ENCODE measurements at places on chromosomes 2 and 18.

DNA sequence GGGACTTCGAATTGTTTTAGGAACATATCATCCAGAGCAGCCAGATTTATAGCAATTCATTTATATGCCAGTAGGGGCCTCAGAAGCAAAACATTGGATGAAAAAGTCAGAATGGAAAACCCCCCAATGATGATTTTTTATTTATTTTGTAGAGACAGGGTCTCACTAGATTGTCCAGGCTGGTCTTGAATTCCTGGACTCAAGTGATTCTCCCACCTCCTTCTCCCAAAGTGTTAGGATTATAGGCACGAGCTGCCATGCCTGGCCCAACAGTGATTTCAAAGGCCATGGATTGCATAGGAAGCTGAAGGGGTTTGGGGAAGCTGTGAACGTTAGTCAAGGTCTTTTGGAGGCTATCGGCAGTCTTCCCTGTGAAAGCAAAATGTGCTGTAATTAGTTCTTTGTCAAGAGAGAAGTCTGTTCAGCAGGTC lies 21.9 kb upstream of the MCFD2 start:
- DNase-seq, result peak; percentile 23

DNA sequence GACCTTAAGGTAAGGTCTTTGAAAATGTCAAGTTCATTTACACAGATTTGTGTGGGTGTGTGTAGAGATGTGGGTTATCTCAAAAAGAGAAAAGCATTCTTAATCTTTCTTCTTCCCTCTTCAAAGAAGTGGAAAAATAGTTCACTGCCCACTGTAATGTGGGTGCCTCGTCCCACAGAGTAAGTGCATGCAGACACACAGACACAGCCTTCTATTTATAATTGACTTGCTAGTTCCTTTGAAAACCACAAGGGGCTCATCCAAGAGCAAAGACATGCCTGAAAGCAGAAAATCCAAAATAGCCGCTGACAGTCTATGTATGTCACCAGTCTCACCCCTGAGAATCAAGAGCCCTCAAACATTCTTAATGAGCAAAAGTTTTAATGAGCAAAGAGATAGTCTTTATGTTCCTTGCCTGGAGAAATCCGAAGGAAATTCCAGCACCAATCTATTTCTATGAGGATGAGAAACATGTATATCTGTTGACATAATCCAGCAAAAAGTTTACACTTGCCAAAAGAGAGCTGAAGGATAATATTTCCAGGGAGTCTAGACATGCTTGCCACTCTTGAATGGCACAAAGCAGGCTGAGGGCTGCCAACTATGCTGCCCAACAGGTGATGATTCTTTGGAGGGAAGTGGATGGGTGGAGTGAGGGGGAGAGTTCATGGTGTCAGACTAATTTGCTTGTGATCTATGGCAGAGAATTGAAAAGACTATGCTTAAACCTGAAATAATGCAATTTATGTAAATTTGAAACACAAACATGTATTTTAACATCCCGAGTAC lies 93.9 kb downstream of the ACVR1 start:
- DNase-seq, result peak; percentile 31

GRCh38 chr2:88067189-88067588 lies 436 bp upstream of the SMYD1 start:
- DNase-seq, result no peak

- no peak for DNase-seq
Measured at GRCh38 chr18:79355433-79356335, 40.0 kb upstream of the NFATC1 start.

DNA sequence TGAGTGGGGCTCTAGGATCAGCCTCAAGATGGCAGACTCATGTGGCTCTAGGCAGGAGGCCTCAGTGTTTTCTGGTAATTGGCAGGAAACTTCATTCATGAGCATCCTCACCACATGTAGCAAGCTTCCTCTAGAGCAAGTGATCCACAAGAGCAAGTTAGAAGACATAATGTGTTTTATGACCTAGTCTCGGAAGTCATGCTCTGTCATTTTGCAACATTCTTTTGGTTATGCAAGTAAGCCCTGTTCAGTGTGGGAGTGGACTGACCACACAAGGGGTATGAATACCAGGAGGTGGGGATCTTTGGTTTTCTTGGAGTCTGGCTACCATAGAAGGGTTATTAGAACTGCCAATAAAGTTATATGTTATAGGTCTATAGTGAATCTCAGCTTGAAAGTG lies 66.8 kb upstream of the STK39 start:
- DNase-seq, result no peak

GRCh38 chr2:167264380-167264779 lies 376.1 kb downstream of the XIRP2 start:
- peak; percentile 0 for DNase-seq

GRCh38 chr2:105418522-105418921 lies 19.7 kb upstream of the FHL2 start:
- DNase-seq, result no peak

- DNase-seq, result no peak
Measured at GRCh38 chr2:31586230-31586629, 5.5 kb upstream of the SRD5A2 start.

GRCh38 chr18:54112356-54112755 lies 112.1 kb downstream of the MBD2 start:
- peak; percentile 81 for DNase-seq

- no peak for DNase-seq
Measured at GRCh38 chr2:64514008-64514407, 10.1 kb upstream of the AFTPH start.

DNA sequence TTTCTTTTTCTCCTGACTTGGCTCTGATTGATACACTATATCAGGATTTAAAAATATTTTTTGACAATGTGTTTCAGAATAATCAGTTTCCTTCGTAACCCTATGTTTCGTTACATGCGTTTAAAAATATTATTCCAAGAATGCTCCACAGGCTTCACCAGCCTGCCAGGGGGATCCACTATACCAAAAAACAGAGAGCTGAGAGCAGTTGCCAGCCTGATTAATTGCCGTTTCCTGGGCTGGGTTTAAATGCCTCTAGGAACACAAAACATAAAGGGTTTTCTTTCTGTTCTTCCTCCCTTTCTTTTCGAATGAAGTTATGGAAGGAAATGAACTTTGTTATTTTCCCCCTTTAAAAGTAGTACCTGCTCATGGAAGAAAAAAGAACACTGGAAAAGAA lies 47.9 kb downstream of the LRRFIP1 start:
- no peak for DNase-seq

DNA sequence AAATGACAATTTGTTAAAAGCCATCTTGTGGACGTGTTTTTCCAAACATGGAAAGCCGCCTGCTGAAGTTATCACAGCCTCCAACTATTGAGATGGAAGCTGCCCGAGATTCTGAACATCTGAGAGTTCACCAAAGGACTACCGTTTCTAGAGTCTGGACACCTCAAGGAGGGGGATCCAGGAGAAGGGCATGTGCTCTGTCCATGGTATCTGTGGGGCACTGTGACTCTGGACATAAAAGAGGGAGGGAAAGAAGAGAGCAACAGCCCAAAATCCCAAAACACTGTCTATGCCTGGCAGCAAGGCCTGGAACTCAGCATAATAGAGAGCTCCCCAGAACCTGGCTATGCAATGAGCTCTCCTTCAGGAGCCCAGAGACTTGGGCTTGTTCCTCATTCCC lies 319.9 kb downstream of the EN1 start:
- peak; percentile 18 for DNase-seq

DNA sequence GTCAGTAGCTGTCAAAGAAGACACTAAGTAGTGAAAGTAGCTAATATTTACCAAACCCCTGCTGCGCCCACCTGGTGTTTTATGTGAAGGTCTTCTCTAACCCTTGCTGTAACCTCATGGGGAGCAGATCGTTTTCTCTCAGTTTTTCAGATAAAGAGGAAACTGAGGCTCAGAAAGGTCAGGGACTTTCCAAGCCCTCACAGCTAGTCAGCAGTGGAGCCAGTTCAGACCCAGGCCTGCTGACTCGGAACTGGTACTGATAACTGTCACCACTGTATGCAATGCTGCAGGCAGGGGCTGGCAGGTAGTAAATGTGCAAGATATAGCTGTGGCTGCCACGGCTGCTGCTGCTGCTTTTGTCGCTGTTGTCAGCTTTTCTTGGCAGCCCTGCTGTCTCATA lies 69.1 kb downstream of the LRRFIP1 start:
- no peak for DNase-seq

GRCh38 chr2:231463698-231464575 lies at the start of gene NCL:
Gene NCL (minus strand): TSS chr2:231464484. CDS start chr2:231464353, 131 bp downstream.
- peak; percentile 99 for DNase-seq

GRCh38 chr18:13481820-13482617 lies 244.3 kb downstream of the FAM210A start:
- DNase-seq, result no peak

DNA sequence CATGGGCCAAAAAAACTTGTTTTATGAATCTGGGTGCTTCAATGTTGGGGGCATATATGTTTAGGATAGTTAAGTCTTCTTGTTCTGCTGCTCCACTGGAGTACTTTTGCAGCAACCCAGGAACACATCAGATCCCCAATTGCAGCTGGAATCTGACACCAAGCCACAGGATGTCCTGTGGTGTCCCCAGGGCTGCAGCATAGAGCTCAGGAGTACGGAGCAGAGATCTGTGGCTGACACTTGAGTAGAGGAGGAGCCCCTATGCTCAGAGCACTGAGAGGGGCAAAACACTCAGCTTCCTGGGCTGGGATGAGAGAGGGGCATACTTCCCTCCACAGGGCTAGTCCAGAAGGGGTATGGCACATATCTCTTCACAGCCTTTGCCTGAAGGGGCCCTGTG lies 138.9 kb upstream of the ERBB4 start:
- no peak for DNase-seq

DNA sequence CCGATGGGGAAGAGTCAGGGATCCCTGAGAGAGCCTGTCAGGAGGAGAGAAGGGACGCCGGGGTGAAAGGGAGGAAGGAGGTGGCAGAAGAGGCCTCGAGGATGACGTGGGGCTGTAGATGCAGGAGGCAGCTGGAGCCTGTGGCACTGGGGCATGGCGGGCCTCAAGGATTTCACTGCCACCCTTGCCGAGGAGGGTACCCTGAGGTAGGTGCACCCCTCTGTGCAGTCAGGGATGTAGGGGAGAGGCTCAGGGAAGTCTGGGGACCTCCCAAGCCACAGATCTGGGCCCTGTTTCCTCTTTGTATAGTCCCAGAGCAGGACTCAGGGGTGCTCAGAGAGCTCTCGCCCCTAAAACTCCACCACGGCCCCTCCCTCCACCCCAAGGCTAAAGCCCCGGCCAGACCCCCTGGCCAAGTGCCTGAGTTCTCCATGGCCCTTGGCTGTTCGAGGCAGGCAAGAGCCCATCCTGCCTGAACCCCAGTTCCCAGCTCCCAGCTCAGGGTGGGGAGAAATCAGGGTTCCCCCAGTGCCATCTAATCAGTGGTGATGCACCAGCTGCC lies 39.0 kb upstream of the HDAC4 start:
- DNase-seq, result no peak

DNA sequence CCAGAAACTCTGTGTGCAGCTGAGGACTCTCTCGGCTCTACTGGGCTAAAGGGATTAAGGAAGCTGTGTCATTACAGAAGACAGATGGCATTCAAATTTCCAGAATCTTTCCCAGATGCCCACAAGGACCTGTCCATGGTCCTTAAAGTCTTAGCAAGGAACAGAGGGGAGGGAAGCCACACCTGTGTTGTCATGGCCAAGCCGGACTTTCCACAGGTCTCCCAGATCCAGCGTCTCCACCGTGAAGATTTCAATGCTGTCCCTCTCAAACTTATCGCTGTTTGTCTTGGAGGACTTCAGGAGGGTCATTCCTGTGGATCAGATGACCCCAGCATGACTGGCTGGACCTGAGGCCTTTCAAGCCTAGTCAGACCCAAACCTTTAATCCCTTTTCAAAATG lies 114.5 kb downstream of the LOXHD1 start:
- DNase-seq, result peak; percentile 4

DNA sequence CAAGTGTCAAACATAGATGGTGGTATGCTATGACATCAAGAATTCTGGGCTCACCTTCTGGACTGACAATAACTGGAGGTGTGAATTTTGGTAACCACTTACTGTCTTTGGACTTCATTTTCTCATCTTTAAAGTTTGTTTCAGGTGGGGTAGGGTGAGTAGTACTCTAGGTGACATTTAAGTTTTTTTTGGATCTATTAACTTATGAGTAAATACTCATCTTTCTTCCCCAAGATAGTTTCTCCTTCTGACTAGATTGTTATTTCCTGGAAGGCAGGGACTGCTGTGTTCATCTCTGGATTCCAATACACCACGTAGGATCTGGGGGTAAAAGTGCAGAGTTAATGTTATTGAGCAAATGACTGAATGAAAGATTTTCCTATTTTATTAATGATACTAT lies 55.9 kb downstream of the ICOS start:
- DNase-seq, result no peak

DNA sequence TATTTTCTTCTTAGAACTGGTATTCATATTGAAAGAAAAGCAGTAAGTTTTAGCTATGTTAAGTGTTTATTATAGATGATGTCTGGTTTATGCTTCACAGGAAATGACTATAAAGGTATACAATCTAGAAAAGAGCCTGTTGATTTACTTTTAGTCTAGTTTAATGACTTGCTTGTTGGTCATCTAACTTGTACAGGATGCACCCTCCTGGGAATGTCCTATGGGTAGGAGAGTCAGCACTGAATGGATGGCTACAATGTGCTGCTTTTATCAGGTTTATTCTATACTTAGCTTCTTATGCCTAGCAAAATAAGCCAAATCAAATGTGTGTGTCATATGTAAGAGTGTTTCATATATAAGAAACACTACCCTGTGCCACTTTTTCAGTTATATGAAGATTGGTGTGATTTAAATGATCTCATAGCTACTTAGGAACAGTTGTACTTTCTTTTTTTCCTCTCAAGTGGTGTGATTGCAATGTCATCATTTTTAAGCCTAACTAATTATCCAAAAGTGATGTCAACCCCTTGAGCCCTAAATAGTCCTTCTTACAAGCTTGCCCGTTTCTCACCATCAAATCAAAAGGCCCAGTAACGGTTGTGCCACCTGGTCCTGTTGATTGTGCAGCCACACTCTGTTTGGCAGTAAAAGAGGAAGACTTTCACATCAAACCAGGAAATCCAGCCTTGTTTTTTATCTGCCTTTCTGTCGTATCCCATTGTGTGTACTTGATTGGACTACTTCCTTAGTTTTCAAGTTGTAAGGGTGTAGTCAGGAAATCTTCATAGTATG lies 176.0 kb downstream of the DIS3L2 start:
- DNase-seq, result no peak

- peak; percentile 38 for DNase-seq
Measured at GRCh38 chr2:193463011-193463410, 1268.3 kb upstream of the TMEFF2 start.

DNA sequence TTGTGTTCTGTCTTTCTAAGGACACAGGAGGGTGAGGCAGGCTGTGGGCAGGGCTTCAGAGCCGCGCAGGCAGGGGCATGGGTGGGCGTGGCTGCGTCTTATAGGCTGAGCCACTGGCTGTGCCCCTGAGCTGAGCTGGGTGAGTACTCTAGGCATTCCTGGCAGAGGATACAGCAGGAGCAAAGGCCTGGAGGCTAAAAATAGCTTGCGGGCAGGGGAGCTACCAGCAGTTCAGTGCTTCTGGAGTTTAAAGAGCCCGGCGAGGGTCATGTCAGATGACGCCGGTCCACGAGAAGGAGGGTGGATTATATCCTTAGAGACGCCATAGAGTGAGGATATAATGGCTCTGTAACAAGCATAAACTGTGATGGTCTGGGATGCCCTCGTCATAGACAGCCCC lies 31.5 kb upstream of the PDIA6 start:
- DNase-seq, result peak; percentile 53

- no peak for DNase-seq
Measured at GRCh38 chr18:1624612-1625011, 719.9 kb downstream of the ADCYAP1 start.

- no peak for DNase-seq
Measured at GRCh38 chr2:176112375-176113302, 3.9 kb upstream of the HOXD10 start.

Measured in fibroblast of skin of scalp (primary cell).